ENCODE measurements at places on chromosomes 7 and 10.

DNA sequence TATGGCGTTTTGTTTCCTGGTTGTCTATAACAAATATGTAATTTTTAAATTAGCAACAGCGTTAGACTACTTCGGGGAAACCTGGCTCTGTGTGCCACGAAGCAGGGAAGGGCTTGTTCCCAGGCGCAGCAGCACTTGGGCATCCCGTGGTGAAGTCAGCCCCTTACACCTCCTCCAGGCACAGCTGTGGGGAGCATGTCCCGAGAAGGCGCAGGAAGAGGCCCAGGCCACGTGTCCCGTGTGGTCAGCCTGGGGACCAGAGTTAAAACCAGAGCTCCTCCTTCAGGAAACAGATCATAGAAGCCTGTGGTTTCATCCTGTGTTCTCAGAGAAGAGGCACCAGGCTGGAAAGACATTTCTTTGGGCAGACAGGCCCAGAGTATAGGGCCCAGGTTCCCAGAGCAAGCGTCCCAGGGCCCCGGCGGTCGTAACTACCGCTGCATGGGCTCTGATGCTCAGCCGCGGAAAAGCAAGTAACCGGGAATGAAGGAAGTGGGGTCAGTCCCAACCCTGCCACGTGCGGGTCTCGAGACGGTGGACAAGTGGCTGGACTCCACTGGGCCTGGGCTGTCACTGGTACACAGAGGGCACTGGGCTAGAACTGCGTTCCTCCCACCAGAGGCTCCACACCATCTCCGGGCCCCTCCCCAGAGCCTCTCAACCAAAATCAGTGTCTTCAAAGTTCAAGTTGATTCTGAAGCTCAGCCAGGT is 7.1 kb downstream of the NUDT1 start:
- DNase-seq, result no peak

DNA sequence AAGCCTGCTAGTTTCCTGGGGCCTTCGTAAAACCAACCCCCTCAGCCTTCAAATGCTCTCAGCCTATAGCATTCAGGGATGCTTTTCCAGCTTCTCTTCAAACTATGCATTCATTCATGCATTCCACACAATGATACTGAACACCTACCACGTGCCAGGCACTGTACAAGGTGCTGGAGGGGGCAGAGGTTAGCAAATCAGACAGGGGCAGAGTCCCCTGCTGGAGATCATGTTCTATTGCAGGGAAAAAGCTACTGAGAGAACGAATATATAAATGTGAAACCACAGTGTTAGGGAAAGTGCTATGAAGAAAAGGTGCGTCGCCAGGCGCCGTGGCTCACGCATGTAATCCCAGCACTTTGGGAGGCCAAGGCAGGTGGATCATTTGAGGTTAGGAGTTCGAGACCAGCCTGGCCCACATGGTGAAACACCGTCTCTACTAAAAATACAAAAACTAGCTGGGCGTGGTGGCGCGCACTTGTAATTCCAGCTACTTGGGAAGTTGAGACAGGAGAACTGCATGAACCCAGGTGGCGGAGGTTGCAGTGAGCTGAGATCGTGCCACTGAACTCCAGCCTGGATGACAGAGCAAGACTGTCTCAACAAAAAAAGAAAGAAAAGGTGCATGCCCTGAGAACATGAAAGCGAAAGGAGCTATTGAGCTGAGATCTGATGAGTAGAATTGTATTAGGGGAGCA is 64.6 kb upstream of the CALN1 start:
- DNase-seq, result no peak

DNA sequence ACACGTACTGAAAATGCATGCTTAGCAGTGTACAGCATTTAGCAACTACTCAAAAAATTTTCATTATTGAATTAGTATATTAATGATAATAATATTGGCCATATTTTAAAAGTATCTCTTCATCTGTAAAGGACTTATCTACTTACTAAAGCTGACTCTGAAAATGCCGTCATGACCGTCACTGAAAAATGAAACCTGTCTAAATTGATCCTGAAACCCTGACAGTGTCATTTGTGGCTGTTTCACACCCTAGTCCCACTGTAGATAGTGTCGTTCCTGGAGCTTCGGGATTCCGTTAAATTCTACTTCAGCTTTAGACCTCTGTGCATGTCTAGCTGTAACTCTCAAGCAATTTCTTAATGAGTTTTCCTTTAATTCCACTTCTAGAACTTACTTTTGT is 35.8 kb upstream of the EZH2 start:
- DNase-seq, result no peak

DNA sequence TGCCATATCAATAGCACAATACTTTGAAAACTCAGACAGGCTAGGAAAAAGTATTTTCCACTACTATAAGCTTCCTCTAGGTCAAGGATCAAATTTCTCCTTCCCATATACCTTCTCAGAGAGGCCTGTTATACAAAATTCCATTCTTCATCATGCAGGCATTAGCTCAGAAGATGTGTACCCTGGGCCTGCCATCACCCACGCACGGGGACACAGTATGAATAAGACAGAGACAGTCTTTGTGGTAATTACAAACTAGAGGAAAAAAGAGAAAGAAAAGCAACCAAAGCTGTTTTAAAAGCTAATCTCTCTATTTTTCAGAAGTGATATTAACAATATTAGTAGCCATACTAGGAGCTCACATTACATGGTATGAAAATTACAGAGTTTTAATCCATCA is 236.8 kb upstream of the AOAH start:
- no peak for DNase-seq

DNA sequence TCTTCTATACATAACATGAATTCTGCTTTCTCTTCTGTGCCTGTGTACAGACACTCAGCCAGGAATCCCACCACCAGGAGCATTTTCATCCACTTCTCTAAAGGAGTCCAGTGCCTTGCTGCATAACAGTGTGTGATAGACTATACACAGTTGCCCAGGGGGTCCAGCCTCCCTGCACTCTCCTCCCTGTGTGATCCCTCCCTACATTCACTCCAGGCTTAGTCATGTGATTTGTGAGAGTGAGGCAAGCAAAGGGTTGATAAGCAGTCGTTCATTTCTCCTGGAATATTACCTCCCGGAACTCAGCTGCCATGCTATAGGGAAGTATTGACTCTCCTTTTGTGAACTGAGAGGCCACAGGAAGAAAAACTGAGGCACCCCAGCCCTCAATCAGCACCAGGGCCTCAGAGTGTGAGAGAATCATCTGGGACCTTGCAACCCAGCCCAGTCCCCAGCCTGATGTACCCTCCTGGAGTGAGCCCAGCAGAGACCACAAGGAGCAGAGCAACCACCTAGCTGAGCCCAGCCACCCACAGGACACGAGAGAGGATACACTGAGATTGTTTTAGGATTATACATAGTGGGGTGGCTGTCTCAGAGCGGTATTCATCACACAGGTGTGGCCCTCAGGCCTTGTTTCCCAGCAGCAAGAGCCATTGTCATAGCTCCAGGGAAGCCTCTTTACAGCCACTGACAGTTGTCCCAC is 45.0 kb upstream of the EEPD1 start:
- no peak for DNase-seq

GRCh38 chr7:100726996-100727761 is 6.2 kb upstream of the ZAN start:
- DNase-seq, result no peak

- DNase-seq, result no peak
These were observed 16.3 kb downstream of the CYP3A4 start for GRCh38 chr7:99767662-99768061.

DNA sequence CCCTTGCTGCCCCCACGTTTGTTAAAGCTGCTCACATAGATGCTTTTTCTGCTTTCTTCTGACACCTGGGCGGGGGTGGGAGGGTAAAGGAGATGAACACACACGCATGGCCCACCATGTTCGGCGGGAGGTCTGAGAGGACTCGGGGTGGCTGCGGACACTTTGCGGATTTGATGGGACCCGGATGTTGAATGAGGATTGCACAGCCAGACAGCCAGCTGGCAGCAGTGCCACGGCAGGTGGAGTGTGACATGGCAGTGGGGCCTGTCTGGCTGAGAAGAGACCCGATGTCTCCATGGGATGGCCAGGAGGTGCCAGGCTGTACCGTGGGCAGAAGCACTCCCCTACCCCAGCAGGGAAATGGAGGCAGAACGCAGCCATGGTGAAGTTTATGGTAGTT is 31.2 kb downstream of the PPP2R2D start:
- no peak for DNase-seq

DNA sequence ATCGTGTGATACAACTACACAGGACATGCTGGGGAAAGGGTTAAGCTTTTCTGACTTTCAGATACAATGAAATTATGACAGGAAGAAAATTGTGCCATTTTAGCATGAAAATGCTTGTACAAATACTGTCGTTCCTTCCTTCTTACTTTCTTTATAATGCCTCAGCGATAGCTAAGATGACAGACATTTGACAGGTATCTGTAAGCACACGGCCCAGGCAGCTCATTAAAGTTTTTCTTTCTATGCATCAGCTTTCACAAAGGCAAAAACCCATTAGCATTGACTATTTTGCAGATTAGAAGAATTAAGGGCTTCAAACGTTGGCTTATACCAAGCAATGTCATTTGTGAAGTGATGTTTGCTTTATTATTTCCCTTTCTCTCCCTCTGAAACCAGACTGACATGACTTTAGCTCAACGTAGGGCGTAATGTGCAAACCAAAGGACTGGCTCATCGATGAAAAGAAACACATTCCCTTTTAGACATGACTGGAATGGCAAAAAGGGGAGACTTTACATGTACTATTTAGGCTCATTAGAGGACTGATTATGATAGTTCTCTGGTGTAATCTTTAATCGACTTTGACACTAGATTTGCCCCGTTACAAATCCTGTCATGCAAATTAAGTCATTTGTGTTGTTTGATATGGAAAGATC is 258.4 kb upstream of the SP8 start:
- no peak for DNase-seq

DNA sequence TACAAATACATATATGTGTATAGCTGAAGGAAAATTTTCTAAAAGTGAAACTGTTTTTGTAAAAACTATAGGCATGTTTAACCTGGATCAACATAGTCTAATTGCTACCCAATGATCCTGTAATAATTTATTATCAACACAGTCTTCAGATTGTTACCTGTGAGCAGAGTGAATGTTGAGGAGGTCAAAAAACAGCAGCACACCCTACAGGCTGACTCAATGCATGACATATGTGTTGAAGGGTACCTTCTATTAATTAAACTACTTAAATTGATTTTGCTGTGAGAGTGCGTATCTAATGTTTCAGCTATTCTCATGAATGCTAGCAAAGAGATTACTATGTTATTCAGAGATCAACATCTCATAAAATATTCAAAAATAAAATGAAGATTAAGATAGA is 411.4 kb downstream of the TNS3 start:
- no peak for DNase-seq

- DNase-seq, result no peak
These were observed 123.2 kb upstream of the PARD3 start for GRCh38 chr10:34938399-34938670.

- DNase-seq, result no peak
These were observed 92.9 kb upstream of the SH2B2 start for GRCh38 chr7:102193806-102194205.

DNA sequence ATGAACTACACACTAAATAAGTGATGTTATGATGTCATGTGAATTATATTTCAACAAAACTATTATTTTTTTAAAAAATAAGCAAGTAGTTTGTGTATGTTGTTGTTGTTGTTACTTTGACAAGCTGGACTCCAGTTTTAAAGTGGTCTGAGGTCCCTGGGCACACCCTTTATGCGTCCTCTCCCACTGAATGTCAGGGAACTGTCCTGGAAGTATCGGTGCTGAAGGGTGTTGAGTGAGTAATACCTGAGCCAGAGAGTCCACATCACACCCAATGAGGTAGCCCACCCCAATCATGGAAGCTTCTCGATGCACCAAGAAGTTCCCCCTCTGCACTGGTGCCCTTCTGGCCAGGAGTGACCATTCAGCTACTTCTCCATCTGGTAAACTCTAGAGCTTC is 64.3 kb downstream of the FOXI2 start:
- DNase-seq, result no peak

DNA sequence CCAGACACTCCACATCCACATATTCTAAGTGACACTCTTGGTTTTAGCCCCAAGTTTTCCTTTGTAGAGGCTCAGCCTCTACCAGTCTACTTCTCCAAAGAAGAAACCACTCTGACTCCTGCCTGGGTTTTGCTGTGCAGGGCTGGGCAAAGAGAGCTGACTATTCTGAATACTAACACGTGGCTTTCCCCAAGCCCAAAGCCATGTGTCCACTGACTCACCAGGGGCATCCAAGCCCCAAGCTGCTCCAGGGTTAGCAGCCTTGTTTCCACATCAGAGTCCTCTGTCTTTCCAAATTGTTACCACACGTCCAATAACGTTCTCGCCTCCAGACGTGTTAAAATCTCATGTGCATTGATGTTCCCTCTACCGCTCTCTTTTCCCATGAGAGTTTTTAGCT is 8.7 kb downstream of the GALNTL5 start:
- no peak for DNase-seq

DNA sequence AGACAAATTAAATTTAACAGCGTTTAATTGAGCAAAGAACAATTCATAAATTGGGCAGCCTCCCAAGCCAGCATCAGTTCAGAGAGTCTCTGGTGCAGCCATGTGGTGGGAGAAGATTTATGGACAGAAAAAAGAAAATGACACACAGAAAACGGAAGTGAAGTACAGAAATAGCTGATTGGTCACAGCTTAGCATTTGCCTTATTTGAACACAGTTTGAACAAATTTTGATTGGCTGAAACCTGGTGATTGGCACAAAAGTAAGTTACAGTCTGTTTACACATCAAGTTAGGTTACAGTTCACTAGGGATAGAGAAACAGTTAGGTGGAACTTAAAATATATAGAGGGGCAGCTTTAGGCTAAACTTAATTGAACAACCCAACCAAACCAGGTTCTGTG is 720.1 kb downstream of the TYW1 start:
- no peak for DNase-seq

DNA sequence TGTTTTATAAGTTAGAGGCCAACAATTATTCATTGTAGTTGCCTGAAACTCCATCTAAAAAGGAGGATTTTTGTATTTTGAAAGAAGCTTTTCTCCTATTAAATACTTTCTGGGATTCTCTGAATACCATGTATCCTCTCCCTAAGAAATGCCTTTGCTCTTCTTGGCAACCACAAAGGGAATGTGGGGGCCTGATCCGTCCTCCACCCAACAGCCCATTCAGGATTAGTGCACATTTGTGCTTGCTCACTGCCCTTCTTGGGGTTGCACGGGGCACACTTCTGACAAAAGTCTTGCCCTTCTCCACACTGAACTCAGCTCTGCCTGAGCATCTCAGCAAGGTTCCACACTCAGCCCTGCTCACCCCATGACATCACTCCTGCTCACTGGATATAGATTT is 194.2 kb downstream of the SLC25A13 start:
- DNase-seq, result no peak

DNA sequence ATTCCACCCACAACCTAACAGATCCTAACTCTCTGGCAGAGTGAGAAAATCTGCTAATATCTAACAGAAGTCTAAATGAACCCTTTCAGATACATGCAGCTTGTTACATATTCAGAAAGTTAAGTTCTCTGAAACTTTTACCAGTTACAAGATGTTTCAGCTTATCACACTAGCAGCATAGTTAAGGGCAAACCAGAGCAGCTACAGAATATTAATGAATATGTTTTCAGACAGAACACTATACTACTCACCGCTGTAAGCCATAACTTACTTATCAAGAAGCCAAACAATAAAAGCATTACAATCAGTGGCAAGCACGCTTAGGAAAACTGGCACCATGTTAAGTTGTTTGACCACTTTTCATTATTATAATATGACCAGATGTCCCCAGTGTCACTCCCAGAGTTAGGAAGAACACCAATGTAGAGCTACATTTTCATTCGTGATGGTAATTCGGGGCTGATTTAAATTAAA is 2.7 kb downstream of the ITGB1 start:
- no peak for DNase-seq
